ENCODE measurements at places on chromosomes 1 and 21. TPM values are rescaled to one million over a fixed set of nuclear protein-coding genes. Genes with fewer than 3 reads are reported as not detected.

Gene RGSL1
- not detected for total RNA-seq

Gene HAPLN2
- not detected for total RNA-seq

Gene HMCN1
- total RNA-seq = 81.6 TPM

Gene NFYC
- total RNA-seq = 34.2 TPM

Gene C8B
- total RNA-seq = not detected

Gene OR2L8
- not detected for total RNA-seq

Gene GFI1
- total RNA-seq = 0.15 TPM

Measured in chondrocyte (in vitro differentiated cells).